ENCODE measurements at places on chromosomes 2 and 18. TPM values are rescaled to one million over a fixed set of nuclear protein-coding genes. Genes with fewer than 3 reads are reported as not detected.
A peak's percentile ranks its signal among the peaks of the same experiment; 100 is the strongest.

- no peak overlapping the region for H3K27ac ChIP-seq
- H3K4me1 ChIP-seq = no peaks in the 10 kb centered on the region
- H3K4me3 ChIP-seq = no peak overlapping the region
- ATAC-seq = no peak
- no peaks in the 10 kb centered on the region for H3K36me3 ChIP-seq
Measured at GRCh38 chr2:209305746-209306196, 118.1 kb upstream of the MAP2 start.

DNA sequence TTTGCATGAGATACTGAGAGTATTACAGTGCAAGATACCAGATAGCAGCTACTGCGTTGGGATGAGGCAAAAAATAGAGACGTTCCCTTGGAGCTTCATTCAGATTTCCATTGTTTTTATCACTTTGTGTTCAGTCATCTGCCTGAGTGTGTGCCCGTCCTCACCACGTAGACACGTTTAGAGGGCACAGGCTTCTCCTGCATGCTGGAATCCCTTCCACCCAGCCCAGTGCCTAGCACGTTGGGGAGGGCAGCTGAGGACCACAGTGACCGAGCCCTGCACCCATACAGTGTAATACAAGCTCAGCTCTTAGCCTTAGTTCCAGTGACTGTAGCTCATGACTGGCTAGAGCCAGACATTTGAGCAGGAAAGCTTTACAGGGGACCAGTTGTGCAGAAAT lies 134.7 kb downstream of the GBX2 start:
- no peaks in the 10 kb centered on the region for H3K27me3 ChIP-seq
- no peaks in the 10 kb centered on the region for H3K4me1 ChIP-seq
- H3K36me3 ChIP-seq = no peaks in the 10 kb centered on the region
- no peak overlapping the region for H3K27ac ChIP-seq

- no peak for ATAC-seq
- no peaks in the 10 kb centered on the region for H3K36me3 ChIP-seq
- H3K27ac ChIP-seq = no peak overlapping the region
- no peaks in the 10 kb centered on the region for H3K27me3 ChIP-seq
- no peaks in the 10 kb centered on the region for H3K4me1 ChIP-seq
Measured at GRCh38 chr2:45743531-45744396, 92.3 kb downstream of the PRKCE start.

DNA sequence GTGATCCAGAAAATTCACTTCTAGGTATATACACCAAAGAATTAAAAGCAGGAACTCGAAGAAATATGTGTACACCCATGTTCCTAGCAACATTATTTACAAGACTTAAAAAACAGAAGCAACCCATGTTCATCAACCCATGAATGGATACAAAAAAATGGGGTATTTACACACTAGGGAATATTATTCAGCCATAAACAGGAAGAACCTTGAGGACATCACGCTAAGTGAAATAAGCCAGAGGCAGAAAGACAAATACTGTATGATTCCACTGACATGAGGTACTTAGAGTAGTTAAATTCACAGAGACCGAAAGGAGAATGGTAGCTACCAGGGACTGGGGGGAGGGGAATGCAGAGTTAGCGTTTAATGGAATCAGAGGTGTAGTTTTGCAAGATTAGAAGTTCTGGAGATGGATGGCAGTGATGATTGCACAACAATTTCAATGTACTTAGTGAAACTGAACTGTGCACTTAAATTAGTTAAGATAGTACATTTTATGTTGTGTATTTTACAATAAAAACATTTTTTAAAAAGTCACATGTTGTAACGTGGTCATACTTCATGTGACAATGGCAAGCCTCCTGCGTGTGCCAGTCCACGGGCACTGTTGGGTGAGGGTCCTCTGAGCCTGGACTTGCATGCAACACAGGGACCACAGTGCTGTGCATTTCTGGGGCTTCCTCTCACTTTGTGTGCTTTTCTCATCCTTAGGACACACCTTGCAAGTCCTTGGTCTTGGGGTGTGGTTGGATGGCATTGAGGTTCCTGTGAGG lies 206.1 kb upstream of the HDAC4 start:
- no peaks in the 10 kb centered on the region for H3K27me3 ChIP-seq
- peaks cover 9% of the 10 kb centered on the region for H3K4me1 ChIP-seq
- H3K36me3 ChIP-seq = no peaks in the 10 kb centered on the region
- no peak overlapping the region for H3K27ac ChIP-seq

DNA sequence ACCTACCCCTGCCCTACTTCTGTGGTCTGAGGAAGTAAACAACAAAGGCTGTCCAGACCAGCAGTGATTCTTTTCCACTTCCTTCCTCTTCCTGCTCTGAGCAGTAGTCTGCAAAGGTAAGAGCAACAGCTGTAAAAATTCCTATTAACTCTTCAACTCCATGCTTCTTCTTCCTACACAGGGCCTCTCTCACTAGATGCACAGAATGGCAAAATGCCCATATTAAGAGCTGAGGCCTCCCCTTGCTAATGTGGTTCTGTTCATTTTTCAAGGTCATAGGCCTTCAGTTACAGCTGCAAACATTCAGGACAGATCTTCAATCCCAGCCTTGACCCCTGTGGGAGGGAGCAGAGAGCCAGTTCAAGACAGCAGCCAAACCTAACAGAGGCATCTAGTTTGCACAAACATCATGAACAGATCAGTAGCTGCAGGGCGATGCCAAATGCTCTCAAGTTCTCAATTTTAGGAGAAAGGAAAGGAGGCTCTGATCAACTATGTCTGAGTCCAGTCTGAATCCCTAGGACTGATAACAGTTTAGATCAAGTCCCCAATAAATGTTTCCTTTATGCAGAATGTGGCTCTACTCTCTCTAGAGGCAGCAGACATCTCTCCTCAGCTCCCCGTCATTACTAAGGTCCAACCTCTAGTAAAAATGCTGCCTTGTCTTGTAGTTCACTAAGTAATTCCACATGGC lies 20.9 kb downstream of the SLC40A1 start:
- H3K4me1 ChIP-seq = peaks cover 13% of the 10 kb centered on the region
- H3K27ac ChIP-seq = no peak overlapping the region
- no peak overlapping the region for H3K4me3 ChIP-seq
- H3K36me3 ChIP-seq = peaks cover 20% of the 10 kb centered on the region

- H3K36me3 ChIP-seq = no peaks in the 10 kb centered on the region
- H3K27ac ChIP-seq = no peak overlapping the region
- H3K27me3 ChIP-seq = peaks cover 3% of the 10 kb centered on the region
- H3K4me3 ChIP-seq = no peak overlapping the region
- ATAC-seq = no peak
Measured at GRCh38 chr2:181998041-181998835, 12.6 kb downstream of the PPP1R1C start.

DNA sequence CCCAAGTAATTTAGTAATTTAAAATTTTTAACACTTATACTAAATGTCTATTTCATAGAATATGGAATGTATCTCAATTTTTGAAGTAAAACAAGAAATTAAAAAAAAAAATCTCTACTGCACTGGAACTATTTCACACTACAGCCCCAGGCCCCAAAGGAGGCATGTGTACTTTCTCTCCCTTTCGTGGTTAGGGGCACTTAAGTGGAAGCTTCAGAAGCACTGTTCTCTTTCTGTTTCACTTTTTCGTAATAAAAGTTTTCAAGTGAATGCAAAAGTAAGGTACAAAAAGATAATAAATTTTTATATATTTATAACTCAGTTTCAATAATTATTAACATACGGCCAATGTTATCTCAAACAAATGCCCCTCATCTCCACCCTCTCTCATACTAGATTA lies 123.8 kb upstream of the STON1 start:
- H3K27me3 ChIP-seq = peaks cover 7% of the 10 kb centered on the region
- no peak overlapping the region for H3K27ac ChIP-seq
- H3K36me3 ChIP-seq = no peaks in the 10 kb centered on the region
- no peak overlapping the region for H3K4me3 ChIP-seq
- ATAC-seq = no peak

DNA sequence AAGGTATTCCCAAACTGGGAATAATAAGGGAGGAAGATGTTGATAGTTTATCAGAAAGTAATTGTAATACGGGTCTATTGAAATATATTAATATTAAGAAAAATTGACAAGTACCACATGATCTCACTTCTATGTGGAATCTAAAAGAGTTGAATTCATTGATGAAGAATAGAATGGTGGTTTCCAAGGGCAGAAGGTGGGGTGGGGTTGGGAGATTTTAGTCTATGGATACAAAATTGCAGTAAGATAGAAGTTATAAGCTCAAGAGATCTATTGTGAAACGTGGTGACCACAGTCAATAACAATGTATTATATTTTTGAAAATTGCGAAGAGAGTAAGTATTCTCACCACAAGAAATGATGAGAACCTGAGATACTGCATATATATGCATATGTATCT lies 38.9 kb downstream of the COL3A1 start:
- H3K4me1 ChIP-seq = no peaks in the 10 kb centered on the region
- no peak for ATAC-seq
- H3K27me3 ChIP-seq = peaks cover 5% of the 10 kb centered on the region
- no peaks in the 10 kb centered on the region for H3K36me3 ChIP-seq

- peaks cover 23% of the 10 kb centered on the region for H3K4me1 ChIP-seq
- peak overlapping the region; percentile 8 for H3K27ac ChIP-seq
- H3K4me3 ChIP-seq = peak overlapping the region; percentile 31
- ATAC-seq = no peak
- peaks cover 5% of the 10 kb centered on the region for H3K36me3 ChIP-seq
Measured at GRCh38 chr2:102435741-102436140, 12.8 kb downstream of the IL18RAP start.

GRCh38 chr2:175282300-175282699 lies 100.8 kb upstream of the ATP5MC3 start:
- no peak overlapping the region for H3K27ac ChIP-seq
- no peak overlapping the region for H3K4me3 ChIP-seq
- peak; percentile 63 for ATAC-seq
- no peaks in the 10 kb centered on the region for H3K27me3 ChIP-seq
- no peaks in the 10 kb centered on the region for H3K4me1 ChIP-seq

DNA sequence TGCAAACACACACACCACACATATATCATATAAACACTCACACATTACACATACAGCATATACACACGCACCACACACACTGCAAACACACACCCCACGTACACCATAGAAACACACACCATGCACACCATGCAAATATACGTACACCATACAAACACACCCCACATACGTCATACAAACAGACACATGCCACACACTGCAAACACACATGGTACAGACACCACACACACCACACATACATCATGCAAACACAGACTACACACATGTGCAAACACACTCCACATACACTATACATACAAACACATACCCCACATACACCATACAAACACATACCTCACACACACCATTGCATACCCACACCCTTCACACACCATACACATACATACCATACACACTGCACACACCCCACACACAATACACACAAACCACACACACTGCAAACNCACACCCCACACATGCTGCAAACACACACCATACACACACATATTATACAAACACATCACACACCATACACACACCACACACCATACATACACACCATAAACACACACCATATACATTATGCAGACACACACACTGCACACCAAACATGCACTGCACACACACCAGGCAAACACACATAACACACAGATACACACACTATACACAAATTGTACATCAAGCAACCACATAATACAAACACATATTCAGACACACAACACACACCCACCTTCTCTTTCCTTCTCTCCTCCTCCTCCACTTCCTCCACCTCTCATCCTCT lies 120.4 kb downstream of the SEPTIN10 start:
- H3K4me3 ChIP-seq = no peak overlapping the region
- no peaks in the 10 kb centered on the region for H3K36me3 ChIP-seq
- no peaks in the 10 kb centered on the region for H3K27me3 ChIP-seq
- no peaks in the 10 kb centered on the region for H3K4me1 ChIP-seq
- ATAC-seq = no peak

GRCh38 chr2:119387381-119388129 lies 20.8 kb downstream of the DBI start:
- ATAC-seq = peak; percentile 84
- no peaks in the 10 kb centered on the region for H3K36me3 ChIP-seq
- H3K4me3 ChIP-seq = no peak overlapping the region
- H3K27me3 ChIP-seq = peaks cover 16% of the 10 kb centered on the region

DNA sequence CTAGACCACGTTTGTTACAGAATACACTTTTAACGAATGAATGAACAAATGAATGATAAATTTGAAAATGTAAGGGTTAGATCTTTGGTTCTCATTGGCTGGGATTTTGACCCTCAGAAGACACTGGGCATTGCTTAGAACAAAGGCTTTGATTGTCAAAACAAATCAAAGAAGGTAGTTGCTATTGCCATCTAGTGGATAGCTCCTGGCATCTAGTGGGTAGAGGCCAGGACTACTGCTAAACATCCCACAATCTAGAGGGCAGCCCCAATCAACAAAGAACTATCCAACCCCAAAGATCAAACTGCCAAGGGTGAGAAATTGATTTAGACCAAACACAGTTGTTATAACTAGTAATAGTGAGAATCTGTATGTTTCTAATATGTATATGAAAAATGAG lies 552.3 kb downstream of the KCNJ3 start:
- no peaks in the 10 kb centered on the region for H3K27me3 ChIP-seq
- H3K4me1 ChIP-seq = no peaks in the 10 kb centered on the region
- ATAC-seq = no peak
- no peak overlapping the region for H3K27ac ChIP-seq
- no peak overlapping the region for H3K4me3 ChIP-seq

- H3K27ac ChIP-seq = no peak overlapping the region
- H3K27me3 ChIP-seq = no peaks in the 10 kb centered on the region
- peaks cover 5% of the 10 kb centered on the region for H3K4me1 ChIP-seq
- ATAC-seq = no peak
Measured at GRCh38 chr2:216299588-216299987, 72.7 kb downstream of the MARCHF4 start.

DNA sequence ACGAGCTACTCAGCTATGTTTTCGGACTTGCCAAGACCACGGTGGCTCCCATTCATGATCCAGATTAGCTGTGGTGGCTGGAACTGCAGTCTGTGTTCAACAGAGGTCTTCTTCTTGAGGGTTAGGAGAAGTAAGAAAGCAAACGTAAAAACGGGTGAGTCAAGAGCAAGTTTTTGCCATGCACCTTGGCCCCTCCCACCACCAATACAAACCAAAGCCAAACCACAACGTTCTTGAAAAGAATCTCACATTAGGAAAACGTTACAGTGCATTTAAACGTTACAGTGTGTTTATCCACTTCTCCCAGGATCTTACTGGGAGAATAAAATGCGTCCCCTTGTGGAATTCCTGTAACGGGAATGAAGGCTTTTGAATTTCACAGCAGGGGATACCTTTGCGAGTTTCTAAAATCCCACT lies 725 bp downstream of the FBXO48 start:
- peak overlapping the region; percentile 99 for H3K4me3 ChIP-seq
- H3K27me3 ChIP-seq = no peaks in the 10 kb centered on the region
- H3K27ac ChIP-seq = peak overlapping the region; percentile 97
- ATAC-seq = peak; percentile 38
- H3K36me3 ChIP-seq = peaks cover 17% of the 10 kb centered on the region
- H3K4me1 ChIP-seq = peaks cover 27% of the 10 kb centered on the region

Gene LRATD1
- not detected for total RNA-seq

Gene PXDN
- not detected for total RNA-seq

Gene OXER1
- 0.13 TPM for total RNA-seq

Gene CD28
- total RNA-seq = 382 TPM

Gene KCNF1
- total RNA-seq = not detected

Gene POTEJ
- not detected for total RNA-seq

Gene IL36G
- total RNA-seq = 0.48 TPM

Gene TRIB2
- total RNA-seq = 17.3 TPM

Gene ALPG
- not detected for total RNA-seq
